ENCODE measurements at places on chromosomes 3 and 15. TPM values are rescaled to one million over a fixed set of nuclear protein-coding genes. Genes with fewer than 3 reads are reported as not detected.
A peak's percentile ranks its signal among the peaks of the same experiment; 100 is the strongest.

DNA sequence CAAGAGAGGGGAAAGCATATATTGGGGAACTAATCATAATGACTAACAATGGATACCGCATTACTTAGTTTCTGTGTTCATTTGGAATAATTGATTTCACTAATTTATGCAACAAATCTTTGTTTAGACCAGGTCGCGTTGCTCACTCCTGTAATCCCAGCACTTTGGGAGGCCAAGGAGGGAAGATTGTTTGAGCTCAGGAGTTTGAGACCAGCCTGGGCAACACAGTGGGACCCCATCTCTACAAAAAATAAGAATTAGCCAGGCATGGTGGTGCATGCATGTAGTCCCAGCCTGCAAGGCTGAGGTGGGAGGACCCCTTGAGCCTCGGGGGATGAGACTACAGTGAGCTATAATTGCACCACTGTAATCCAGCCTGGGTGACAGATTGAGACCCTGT, 585.7 kb upstream of the CBLB start:
- no peak overlapping the region for H3K27ac ChIP-seq
- H3K4me1 ChIP-seq = peaks cover 18% of the 10 kb centered on the region
- no peaks in the 10 kb centered on the region for H3K27me3 ChIP-seq
- H3K4me3 ChIP-seq = no peak overlapping the region

DNA sequence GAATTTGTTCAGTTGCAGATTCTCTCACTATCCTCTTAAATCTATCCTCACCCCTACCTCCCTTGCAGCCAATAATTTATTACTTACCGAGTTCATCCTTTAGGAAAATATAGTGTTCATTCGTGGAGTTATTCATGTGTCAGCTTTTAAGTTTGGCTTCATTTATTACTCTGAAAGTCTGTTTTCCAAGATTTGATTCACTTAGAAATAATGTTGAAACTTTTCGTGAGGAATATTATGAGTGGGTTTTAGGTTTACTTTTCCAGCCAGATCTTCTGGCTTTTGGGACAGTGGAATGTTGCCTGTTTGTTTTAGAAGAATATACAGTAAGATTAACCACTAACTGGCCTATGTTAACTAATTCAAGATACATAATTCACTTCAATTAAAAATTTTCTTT, 161.0 kb upstream of the CGNL1 start:
- no peaks in the 10 kb centered on the region for H3K4me1 ChIP-seq
- H3K36me3 ChIP-seq = no peaks in the 10 kb centered on the region
- no peak overlapping the region for H3K27ac ChIP-seq
- H3K4me3 ChIP-seq = no peak overlapping the region

DNA sequence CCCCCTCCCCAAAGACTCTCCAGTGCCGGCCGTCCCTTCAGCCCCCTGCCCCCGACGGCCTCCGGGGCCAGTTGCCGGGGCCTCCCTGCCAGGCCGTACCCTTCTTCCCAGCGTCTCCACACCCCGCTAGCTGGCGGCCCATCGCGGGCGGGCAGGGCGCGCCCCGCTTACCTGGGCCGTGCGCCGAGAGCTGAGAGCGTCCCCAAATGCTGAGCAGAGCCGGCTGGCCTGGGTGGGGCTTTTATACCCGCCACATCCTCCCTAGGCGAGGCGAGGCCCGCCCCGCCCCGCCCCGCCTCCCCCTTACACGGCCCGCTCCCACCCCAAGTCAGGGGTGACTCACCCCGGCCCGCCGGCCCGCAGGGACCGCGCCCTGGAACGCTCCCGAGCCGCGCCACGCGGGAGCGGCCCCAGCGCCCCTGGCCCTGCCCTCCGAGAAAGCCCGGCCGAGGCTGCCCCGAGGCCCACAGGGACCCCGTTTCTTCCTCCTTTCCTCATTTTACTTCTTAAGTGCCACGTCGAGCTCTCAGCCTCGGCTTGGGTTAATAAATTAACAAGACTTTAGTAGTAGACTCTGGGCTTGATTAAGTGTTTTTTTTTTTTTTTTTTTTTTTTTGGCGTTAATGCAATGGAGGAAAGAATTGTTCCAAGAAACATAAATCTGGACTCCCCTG, at the start of gene ANXA2:
ANXA2 (minus strand) TSS at position 215 of the 674 bp plus-strand sequence. CDS start 11,911 bp downstream, outside the sequence.
- peak within 1 kb of the TSS; percentile 95 for H3K27ac ChIP-seq
- peaks cover 52% of the 10 kb centered on the region for H3K4me1 ChIP-seq
- peak within 1 kb of the TSS; percentile 95 for H3K4me3 ChIP-seq
- H3K36me3 ChIP-seq = peaks cover 44% of the 10 kb centered on the region
- H3K27me3 ChIP-seq = peaks cover 9% of the 10 kb centered on the region

DNA sequence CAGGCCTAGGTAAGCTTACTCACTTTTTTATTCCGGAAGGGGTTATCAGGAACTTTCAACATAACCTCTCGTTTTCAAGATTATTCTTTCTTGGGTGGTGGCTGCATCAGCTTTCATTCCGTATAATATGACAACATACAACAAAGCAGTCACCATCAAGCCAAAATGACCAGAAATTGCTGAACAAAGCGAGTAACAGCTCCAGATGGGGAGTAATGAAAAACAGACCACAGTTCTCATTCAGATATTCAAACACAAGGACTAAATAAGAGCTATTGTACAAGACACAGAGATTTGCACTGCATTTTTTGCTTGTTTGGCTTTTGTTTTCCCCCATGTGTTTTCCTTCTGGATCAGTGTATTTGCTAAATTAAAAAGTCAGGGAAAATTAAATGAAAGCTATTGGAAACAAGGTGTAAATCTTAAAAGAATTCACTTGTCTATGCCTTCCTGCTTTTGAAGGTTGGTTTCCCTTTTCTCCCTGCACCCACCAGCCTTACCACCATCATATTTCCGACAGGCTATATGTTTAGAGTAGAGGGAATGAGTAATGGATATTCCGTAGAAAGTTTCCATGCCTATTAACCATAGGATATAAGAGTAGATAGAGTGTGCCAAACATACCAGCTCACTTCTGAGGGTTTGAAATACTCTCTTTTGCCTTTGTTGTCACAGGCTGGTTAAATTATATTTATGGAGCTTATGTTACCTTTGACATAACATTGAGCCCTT, 213.6 kb downstream of the RBMS3 start:
- H3K4me3 ChIP-seq = no peak overlapping the region
- no peaks in the 10 kb centered on the region for H3K36me3 ChIP-seq
- H3K27me3 ChIP-seq = no peaks in the 10 kb centered on the region
- no peak overlapping the region for H3K27ac ChIP-seq

DNA sequence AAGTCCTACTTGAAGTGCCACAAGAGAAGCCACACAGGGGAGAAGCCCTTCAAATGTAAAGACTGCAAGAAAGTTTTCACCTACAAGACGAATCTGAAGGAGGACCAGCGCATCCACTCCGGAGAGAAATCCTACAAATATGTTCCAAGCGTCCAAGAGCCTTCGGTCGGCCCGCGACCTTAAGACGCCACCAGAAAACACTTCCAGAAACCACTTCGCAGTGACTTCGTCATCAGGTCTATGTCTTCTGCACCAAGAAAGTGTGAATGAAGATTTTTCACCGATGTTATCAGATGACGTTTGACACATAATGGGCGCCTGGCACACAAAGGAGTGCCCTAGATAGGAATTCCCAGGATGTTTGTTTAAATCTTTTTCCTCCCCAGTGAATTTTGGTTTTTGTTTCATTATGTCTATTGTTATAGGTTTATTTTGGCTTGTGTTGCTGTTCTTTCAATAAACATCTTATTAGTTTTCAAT, 24.1 kb upstream of the ARPIN start:
- no peak overlapping the region for H3K27ac ChIP-seq
- DNase-seq = no peak
- H3K27me3 ChIP-seq = peaks cover 23% of the 10 kb centered on the region
- no peak overlapping the region for H3K4me3 ChIP-seq

GRCh38 chr3:88180398-88180999, 30.7 kb downstream of the C3orf38 start:
- H3K4me3 ChIP-seq = no peak overlapping the region
- peak; percentile 46 for DNase-seq
- peaks cover 4% of the 10 kb centered on the region for H3K4me1 ChIP-seq
- H3K27ac ChIP-seq = no peak overlapping the region

GRCh38 chr3:145088917-145089316, 1072.1 kb downstream of the PLOD2 start:
- no peaks in the 10 kb centered on the region for H3K36me3 ChIP-seq
- H3K27me3 ChIP-seq = no peaks in the 10 kb centered on the region
- no peaks in the 10 kb centered on the region for H3K4me1 ChIP-seq
- DNase-seq = no peak
- H3K27ac ChIP-seq = no peak overlapping the region
- H3K4me3 ChIP-seq = no peak overlapping the region

DNA sequence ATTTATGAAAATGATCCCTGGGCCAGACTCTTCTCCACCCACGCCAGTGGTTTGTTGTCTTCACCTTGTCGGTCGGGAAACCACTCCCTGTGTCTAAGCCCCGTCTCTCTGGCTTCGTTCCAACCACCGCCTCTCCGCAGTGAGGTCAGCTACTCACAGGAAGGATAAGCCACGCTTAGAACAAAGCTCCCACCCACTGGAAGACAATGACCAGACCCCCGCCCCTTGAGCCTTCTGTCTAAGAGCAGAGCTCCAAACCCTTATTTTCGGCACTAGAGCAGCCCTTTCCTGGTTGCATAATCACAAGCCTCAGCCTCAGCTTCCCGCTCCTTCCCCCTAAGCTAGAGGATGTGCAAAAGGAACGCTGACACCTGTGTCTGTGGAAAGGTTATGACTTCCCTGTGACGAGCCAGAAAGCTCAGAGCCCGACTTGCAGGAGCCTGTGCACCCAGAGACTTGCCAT, 114.9 kb upstream of the MEF2A start:
- H3K27me3 ChIP-seq = peaks cover 22% of the 10 kb centered on the region
- H3K27ac ChIP-seq = peak overlapping the region; percentile 34
- peak overlapping the region; percentile 25 for H3K4me3 ChIP-seq
- no peaks in the 10 kb centered on the region for H3K36me3 ChIP-seq
- H3K4me1 ChIP-seq = peaks cover 34% of the 10 kb centered on the region
- peak; percentile 77 for DNase-seq

- H3K27me3 ChIP-seq = no peaks in the 10 kb centered on the region
- peak; percentile 54 for DNase-seq
- H3K4me3 ChIP-seq = no peak overlapping the region
- no peaks in the 10 kb centered on the region for H3K36me3 ChIP-seq
These were observed 44.4 kb downstream of the FLNB start for GRCh38 chr3:58052373-58053273.

DNA sequence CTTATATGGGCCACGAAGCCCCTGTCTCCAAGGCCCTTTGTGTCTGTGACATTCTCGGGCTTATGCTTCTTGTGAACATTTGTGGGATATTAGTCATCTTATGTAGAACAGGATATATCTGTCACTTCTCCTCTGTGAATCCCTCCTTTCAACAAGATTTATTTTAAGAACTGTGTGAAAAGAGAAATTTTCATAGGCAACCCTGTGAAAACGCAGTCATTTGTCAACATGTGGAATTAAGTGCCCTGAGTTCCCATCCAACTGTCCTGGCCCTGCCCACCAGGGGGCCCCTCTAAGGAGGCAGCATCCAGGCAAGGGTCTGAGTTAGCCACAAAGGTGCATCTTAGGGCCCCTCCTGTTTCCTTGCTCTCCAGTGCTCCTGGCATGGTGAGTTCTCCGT, 76.8 kb upstream of the CHRNA7 start:
- no peak for DNase-seq
- H3K4me1 ChIP-seq = no peaks in the 10 kb centered on the region
- H3K4me3 ChIP-seq = no peak overlapping the region
- H3K27me3 ChIP-seq = peaks cover 7% of the 10 kb centered on the region
- no peak overlapping the region for H3K27ac ChIP-seq

- H3K27me3 ChIP-seq = peaks cover 16% of the 10 kb centered on the region
- DNase-seq = no peak
- no peak overlapping the region for H3K4me3 ChIP-seq
- H3K36me3 ChIP-seq = no peaks in the 10 kb centered on the region
- H3K4me1 ChIP-seq = no peaks in the 10 kb centered on the region
These were observed 142.0 kb upstream of the TMC3 start for GRCh38 chr15:81516012-81516411.

DNA sequence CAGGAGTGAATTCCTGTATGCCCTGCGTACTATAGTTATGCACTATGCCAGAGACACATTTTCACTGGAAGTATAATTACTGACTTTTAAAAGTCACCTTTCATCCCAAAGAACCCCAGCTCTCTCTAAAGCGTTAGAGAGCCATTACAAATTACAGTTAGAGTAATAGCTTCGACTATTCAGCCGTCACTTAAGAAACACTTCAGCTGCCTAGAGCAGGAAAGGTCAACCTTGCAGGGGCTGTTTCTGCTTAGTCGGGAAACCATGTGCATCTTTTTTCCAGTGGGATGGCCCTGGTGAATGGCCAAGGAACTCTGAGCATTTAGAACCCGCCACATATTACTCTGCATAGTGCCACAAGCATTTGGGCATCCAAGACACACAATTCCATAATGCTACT, 235.9 kb downstream of the ARRDC4 start:
- H3K4me1 ChIP-seq = no peaks in the 10 kb centered on the region
- DNase-seq = no peak
- H3K36me3 ChIP-seq = no peaks in the 10 kb centered on the region
- no peaks in the 10 kb centered on the region for H3K27me3 ChIP-seq

- DNase-seq = no peak
- H3K27ac ChIP-seq = no peak overlapping the region
- no peaks in the 10 kb centered on the region for H3K4me1 ChIP-seq
- no peak overlapping the region for H3K4me3 ChIP-seq
These were observed 217.3 kb downstream of the ZIC4 start for GRCh38 chr3:147189016-147189415.

DNA sequence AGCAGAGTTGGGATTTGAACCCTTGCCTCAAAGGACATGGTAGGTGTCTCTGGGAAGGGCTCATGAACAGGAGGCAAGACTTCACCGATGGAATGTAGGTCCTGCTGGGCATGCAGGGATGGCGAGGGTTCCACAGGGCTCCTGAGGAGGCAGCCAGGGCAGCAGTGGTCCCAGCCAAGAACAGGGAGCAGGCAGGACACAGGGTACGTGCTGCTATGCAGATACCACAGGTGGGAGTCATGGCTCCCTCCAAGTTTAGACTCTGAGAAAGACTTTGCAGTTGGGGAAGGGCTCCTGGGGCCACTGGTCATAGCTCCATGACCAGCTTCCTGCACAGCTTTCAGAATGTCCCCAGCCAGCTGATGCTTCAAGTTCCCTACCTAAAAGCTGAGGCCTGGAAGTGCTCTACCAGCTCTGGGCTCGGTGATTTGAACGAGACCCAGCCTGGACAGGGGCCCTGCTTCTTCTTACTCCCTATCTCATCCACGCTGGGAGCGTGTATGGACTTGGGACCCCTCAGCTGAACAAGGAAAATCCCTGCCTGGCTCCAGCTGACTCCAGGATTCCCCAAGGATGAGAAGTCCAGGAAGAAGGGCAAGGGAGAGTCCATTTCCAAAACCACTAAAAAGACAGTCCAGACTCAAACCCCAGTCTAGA, 747 bp downstream of the MYL3 start:
- DNase-seq = no peak
- H3K27me3 ChIP-seq = no peaks in the 10 kb centered on the region
- H3K4me3 ChIP-seq = no peak overlapping the region
- H3K4me1 ChIP-seq = no peaks in the 10 kb centered on the region

CSTA gene
- total RNA-seq = not detected

PROS1 gene
- 0.84 TPM for total RNA-seq

FGF7 gene
- total RNA-seq = not detected

CTXN2 gene
- total RNA-seq = not detected

FGD5 gene
- total RNA-seq = not detected

TYRO3 gene
- 0.66 TPM for total RNA-seq
